Stimulated activated CD8-positive, alpha-beta memory T cell treated with anti-CD3 and anti-CD28 coated beads, Interleukin-7, amount 100 ng/mL, for 1 hour (primary cell): ENCODE measurements at places on chromosomes 12 and 14.
A peak's percentile ranks its signal among the peaks of the same experiment; 100 is the strongest.

GRCh38 chr12:643475-644302 lies 19.6 kb downstream of the NINJ2 start:
- DNase-seq = no peak

DNA sequence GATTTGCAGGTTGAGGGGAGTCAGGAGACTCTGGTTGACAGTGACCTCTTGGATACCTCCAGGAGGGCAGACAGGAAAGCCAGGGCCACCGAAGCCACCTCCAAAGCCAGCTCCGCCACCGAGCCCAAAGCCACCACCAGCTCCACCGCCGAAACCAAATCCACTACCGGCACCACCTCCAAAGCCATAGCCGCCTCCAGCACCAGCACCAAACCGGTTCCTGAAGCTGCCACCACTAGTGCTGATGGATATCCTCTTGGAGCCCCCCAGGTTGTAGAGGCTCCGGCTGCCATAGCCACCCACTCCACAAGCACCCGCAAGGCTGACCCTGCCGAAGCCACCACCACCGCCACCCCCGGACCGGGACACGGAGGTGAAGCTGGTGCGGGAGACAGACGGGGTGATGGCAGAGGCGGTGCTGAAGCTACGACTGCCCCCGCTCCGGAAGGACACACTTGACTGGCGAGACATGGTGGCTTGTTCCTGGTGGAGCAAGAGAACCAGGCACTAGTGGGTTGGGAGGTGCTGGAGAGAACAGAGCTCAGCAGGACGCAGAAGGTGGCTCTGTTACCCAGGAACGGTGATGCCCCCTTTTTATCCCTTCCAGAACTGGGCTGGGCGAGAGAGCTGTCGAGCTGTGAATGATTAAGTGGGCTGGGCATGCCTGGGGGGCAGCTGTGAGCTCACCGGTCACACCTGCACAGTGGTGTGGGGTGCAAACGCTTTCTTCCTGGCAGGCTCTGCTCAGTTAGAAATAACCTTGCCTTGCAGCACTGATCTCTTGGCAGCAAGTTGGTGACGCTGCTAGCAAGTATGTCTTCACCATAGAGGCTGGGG lies at the start of gene KRT5:
TSS of gene KRT5 (minus strand) at position 569 of the 837 bp plus-strand sequence. CDS start at position 471, 98 bp downstream.
- no peak for DNase-seq

- no peak for DNase-seq
Observed at GRCh38 chr14:24840204-24840893, 206.4 kb upstream of the GZMB start.

- no peak for DNase-seq
Observed at GRCh38 chr12:94644141-94644979, 6.0 kb downstream of the TMCC3 start.

GRCh38 chr12:92649511-92650227 lies 53.1 kb upstream of the PLEKHG7 start:
- peak; percentile 23 for DNase-seq

DNA sequence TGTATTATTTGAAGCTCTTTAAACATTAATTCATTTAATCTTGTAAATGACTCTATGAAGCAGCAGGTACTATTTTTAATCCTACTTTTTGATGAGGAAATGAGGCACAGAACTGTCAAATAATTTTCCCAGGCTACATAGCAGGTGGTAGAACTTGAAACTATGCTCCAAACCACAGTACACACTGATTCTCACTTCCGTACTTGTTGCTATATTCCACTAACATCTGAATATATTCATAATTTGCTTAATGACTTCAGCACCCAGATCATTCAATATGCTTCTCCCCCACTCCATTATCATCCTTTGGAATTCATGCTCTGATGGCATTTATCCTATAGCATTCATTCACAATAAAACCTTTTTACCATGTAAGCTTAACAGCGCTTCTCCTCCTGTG lies 4.9 kb downstream of the ERGIC2 start:
- no peak for DNase-seq

DNA sequence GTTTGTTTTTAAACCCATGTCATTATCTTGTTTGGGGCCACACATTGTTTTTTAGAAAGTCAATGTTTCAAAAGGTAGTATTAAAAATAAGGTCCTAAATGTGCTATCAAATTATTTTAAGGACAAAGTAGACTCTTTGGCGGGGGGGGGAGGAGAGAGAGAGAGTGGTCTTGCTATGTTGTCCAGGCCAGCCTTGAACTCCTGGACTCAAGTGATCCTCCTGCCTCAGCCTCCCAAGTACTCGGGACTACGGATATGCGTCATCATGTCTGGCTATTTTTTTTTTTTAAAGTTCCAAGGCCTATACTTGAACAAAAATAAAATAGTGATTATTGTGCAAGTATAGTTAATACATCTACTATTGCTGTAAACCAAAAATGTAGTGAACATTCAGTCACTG lies 26.2 kb downstream of the PAWR start:
- no peak for DNase-seq

- no peak for DNase-seq
Observed at GRCh38 chr14:87896393-87897380, 96.3 kb downstream of the GALC start.

DNA sequence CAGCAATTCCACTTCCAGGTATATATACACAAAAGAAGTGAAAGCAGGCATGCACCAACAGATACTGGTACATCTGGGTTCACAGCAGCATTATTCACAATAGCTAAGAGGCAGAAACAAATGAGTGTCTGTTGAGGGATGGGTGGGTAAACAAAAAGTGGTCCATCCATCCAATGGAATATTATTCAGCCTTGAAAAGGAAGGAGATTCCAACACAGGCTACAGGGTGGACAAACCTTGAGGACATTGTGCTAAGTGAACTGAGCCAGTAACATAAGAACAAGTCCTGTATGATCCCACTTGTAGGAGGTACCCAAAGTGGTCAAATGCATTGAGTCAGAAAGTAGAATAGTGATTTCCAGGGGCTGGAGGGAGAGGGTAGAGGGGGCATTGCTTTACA lies 27.6 kb upstream of the BEGAIN start:
- DNase-seq = no peak

GRCh38 chr12:68235576-68235975 lies 10.0 kb upstream of the IL26 start:
- DNase-seq = no peak

DNA sequence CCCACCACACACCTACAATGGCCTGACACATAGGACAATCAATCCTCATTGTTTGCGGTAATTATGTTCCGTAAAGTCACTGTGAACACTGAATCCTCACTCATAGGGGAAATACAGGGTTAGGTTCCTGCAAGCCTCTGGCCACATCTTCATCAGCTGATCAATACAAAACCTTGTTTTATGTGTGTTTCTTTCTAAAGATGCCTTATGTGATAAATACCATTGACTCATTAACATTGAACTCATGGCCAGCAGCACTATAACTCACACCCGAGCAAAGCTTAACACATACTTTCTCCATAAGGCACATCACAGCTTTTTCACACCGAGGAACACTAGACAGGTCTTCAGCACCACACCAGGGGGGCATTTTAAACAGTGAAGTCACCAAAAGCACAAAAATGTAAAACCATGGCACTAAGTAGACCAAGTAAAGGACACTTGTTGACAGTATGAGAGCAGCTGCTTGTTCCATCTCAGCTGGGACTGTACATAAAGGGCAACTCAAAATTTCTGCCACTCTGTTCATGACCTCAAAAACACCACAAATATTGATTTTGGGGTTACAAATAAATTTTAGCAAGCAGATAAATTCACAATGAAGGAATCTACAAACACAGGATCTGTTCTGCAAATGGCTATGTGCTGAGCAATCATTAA lies 60.5 kb downstream of the ESR2 start:
- DNase-seq = no peak

DNA sequence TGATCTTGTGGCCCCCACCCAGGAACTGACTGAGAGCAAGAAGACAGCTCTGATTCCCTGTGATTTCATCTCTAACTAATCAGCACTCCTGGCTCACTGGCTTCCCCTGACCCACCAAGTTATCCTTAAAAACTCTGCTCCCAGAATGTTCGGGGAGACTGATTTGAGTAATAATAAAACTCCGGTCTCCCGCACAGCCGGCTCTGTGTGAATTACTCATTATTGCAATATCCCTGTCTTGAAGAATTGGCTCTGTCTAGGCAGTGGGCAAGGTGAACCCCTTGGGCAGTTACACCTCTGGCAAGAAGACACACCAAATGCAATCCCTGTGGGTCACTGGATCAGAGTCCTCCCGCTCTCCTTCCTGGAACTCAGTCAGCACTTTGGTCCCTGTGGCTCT lies 21.3 kb downstream of the SLC7A7 start:
- no peak for DNase-seq

GRCh38 chr12:1474041-1474573 lies 120.3 kb downstream of the FBXL14 start:
- DNase-seq = no peak

- DNase-seq = no peak
Observed at GRCh38 chr12:66144791-66145754, 14.5 kb upstream of the LLPH start.

GRCh38 chr12:81949416-81949815 lies 190.3 kb upstream of the PPFIA2 start:
- no peak for DNase-seq

DNA sequence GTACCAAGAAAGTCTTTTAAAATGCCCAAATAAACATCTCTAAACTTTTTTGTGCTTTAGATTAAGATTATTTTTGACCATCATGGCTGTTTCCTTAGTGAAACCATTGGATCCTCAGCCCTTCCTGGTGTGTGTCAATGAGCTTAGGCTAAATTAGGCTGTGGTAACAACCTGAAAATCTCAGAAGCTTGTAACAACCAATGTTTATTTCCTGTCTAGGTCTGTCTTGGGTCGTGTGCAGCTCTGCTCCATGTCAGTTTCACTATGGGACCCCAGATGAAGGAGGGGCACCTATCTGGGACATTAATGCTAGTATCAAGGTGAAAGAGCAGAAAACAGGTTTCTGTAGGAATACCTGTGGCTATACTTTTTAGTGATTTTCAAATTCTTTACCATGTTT lies 49.9 kb downstream of the KCNMB4 start:
- no peak for DNase-seq

DNA sequence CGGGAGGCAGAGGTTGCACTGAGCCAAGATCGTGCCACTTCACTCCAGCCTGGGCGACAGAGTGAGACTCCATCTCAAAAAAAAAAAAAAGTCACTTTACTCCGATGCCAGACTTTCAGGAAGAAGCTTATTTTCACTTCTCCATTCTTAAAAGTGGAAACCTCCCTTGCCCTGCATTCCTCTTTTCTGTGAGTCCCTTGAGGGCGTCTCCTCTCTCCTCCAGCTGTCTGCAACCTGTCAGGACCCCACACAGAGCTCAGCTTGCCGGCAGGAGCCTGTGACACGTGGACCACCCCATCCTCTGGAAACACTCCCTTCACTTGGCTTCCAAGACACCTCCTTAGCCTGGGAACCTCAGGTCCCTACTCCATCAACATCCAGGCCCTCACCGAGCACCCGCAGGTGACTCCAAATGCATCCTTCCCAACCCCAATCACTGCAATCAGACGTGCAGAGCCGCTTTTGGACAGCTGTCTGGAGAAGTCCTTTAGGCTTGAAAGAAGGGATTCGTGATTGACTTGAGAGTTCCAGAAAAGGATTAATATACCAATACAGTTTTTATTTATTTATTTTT lies 34.3 kb downstream of the SLC15A4 start:
- no peak for DNase-seq
